Pancreas (tissue), 10 donors: ENCODE measurements at places on chromosomes 6 and 20. TPM values are rescaled to one million over a fixed set of nuclear protein-coding genes. Genes with fewer than 3 reads are reported as not detected.

The GSTA4 gene
- 19.3 TPM for polyA plus RNA-seq

The GSTA3 gene
- polyA plus RNA-seq = not detected

DNA sequence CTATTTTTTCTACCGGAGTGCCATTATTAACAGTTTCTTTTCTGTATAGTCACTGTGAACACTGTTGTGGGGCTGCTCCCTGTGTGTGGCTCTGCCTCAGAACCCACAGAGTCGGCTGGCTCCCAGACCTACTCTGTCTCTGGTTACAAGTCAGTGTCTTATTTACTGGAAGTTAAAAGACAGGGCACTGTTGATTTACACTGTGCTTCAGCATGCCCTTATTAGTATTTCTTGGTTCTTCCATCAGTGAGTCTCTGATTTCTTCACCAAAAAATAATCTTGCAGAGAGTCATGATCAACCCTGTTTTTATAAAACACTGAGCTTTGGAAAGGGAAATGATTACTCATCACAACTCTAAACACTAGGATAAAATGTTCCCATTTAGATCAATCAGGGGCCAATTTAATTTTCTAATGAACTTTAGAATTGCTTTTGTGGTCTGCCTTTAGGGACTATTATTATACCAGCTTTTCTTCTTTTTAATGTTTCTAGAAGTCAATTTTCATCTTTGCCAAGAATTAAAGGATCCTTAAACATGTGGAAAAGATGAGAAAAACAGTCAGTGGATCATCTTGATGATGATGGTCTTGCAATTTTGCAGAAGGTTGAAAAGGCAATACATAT, 92.6 kb downstream of the UTRN start:
- DNase-seq = no peak

GRCh38 chr20:5191829-5192569, 65.2 kb downstream of the CDS2 start:
- no peak for DNase-seq

DNA sequence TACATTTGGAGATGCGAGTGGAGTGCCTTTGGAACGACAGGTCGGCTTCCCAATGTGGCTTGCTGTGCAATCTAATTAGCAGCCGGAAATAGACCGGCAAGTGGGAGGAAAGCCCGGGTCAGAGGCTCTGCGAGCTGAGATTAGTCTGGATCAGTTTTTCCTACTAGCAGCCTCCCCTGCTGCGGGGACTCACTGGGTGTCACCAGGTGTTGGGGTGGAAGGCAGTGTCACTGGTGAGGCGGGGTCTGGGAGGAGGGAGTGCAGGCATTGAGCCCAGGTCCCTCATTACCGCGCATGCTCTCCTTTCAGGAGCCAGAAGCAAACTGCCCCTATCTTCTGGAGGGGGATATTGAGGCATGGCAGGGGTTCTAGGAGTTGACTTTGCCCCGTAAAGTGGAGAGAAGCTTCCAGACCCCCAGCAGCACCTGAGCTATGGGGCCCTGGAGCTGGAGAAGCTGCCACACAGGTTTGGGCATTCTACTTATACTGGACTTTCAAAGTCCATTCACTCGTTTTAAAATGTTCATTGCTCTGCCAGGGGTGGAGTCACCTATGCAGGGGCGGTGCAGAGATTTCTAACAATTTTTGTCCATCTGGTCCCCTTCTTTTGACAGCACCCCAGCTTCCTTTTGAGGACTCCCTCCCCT, 11.0 kb downstream of the SULF2 start:
- no peak for DNase-seq

- DNase-seq = no peak
These were observed 48.7 kb upstream of the RSPO3 start for GRCh38 chr6:127069659-127070279.

GRCh38 chr6:60952500-60952899, 1333.5 kb downstream of the KHDRBS2 start:
- no peak for DNase-seq

GRCh38 chr6:30955367-30956042, 14.7 kb downstream of the MUCL3 start:
- peak; percentile 54 for DNase-seq

GRCh38 chr6:132298344-132298949, 102.8 kb downstream of the MOXD1 start:
- no peak for DNase-seq
